ENCODE measurements at places on chromosomes 3 and 15.

GRCh38 chr15:67179411-67179995 lies 75.0 kb downstream of the AAGAB start:
- DNase-seq = no peak

GRCh38 chr15:28962851-28963710 lies 77.3 kb downstream of the APBA2 start:
- no peak for DNase-seq

- DNase-seq = no peak
These were observed 107.1 kb downstream of the ZMAT3 start for GRCh38 chr3:178964551-178964950.

DNA sequence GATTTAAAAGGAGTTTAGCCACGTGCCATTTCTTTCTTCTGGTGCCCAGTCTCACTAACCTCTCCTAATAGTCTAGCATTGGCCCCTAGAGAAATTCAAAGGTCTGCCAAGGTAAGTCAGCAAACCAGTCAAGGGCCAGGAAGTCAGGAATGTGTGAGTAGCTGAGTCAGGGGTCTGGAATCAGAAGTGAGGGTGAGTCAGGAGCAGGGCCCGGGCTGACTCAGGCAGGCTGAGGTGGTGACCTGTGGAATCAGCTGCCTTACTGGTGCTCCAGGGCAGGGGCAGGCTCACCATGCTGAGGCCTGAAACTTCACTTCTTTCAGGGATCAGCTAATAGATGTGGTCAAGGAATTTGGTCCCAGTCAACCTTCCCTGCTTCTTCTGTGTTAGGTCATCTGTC lies 105.8 kb upstream of the MYZAP start:
- no peak for DNase-seq

DNA sequence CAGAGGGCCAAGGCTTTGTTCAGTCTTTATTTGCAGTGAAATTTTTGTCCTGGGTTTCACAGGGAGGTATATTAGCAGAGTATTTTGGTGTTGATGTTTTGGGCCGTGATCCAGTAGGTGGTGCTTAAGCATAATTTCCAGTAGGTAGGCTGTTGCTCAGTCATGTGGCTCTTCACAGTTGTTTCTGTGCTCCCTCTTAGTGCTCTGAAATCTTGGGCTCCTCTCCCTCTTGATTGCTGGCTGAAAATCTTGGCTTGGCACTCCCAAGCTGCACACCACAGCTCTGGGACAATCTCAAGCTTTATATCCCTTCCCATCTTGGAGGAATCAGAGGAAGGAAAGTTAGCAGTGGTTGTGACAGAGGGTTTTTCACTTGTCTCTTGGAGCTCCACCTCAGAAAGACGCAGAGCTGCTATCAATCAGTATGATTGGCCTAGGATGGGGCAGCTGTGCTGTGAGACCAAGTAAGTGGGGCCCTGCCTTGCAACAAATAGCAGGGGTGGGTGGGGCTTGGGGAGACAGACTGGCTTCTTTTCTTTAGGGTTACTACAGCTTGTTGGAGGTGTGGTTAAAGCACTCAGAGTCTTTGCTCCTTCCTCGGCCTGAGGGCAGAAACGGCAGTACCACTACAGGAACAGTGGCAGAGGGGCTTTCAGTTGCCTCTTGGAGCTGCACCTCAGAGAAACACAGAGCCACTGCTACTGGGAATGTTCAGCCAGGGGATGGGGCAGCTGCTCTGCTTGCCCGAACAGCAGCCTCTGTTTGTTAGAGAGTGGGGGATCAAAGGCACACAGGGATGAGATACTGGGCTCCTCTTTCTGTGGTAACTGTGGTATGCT lies 627.0 kb downstream of the SI start:
- no peak for DNase-seq

Measured in suppressor macrophage treated with lipopolysaccharide for 4 hours (primary cell).